ENCODE measurements at places on chromosomes 4 and X.

DNA sequence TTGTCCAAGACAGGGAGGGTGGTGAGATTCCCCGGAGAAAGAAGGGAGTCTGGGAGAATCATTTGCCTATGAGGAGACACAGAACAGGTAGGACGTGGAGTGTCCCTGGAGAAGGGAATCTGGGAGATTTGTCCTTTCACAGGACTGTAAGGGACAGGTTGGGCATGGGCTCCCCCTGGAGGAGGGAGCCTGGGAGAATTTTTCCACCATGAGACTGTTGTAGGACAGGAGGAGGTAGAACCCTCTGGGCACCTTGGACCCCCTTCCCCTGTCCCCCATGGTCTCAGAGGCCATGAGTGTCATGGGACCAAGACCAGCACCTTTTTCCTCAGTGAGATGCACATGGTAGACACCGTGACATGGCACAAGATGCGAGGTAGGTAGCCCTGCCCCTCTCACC is 2.8 kb downstream of the PORCN start:
- DNase-seq = no peak

DNA sequence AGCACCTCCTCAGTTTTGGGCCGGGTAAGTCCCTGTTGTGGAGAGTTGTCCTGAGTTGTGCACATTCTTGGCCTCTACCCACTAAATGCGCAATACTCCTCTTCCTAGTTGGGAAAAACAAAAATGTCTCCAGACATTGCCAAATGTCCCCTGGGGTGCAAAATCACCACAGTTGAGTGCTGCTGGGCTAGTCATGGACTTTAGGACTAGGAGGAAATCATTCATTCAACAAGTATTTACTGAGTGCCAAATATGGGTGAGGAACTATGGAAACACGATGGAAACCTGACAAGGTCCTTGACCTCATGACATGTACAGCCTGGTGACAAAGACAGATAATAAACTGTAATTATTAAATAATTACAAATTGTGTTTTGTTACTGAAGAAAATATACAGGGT is 71.6 kb downstream of the STX18 start:
- no peak for DNase-seq

DNA sequence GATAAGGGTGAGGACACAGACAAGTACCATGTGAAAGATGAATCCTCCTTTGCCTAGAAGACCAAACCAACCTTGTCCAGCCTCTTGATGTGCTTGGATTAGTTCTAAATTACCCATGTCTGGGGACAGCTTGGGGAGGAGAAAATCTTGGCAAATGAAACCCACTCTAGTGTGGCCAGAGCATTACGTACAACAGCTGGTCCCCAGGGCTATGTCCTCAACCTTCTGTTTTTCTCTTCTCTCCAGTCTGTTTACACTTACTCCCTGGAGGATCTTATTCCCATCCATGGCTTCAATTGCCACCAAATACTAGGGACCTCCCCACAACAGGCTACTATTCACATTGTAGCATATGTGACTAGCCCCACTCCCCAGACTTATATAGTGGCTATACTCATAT is 384.5 kb downstream of the OPHN1 start:
- DNase-seq = no peak

DNA sequence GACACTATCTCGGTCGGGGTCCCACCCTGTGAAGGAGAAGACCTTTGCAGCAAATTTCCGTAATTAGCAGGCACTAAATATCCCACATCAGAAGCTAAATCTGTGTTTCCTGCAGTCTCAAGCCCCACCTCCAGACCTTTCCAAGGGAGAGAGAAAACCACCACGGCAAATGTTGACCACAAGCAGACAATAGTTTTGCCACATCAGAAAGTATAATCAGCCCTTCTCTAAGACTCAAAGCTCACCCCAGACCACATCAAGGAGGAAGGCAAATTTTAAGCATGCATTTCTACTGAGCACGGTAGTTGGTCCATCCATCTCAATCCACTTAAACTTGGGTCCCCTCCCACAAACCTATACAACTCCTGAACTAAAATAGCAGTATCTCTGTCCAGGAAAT is 398.5 kb downstream of the GPM6A start:
- no peak for DNase-seq

DNA sequence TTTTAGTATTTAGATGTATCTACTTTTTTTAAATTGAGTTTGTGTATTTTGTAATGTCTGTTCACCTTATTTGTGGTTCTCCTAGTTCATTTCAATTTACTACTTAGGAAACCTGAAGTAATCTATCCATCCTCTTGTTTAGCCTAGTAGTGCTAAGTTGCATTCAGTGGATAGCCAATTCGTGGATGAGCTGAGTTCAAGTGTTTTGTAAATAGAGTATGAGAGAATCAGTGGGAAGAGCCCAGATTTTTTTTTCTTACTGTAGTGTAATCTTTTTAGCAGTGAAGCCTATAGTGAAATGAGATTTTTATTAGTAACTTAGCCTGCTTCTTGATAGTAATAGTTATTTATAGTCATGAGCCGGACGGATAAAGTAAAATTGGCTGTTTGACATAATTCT is 21.7 kb downstream of the STAG2 start:
- no peak for DNase-seq

GRCh38 chr4:156884183-156884582 is 87.4 kb downstream of the PDGFC start:
- DNase-seq = no peak

DNA sequence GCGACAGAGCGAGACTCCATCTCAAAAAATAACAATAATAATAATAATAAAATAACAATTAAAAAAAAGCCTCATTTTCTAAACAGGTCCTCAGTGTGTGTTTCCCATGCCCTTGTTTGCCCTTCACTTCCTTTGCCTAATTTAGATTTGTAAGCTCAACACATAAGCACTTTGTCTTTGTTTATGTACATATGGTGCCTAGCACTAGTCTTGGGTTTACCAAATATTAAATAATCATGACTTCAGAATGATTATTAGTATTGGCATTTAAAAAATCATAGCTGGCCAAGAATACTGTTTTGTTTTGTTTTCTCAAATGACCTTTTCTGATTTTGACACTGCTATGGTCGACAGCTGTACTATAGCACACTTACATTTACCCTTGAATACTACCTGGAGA is 6.4 kb upstream of the RAPGEF2 start:
- DNase-seq = no peak

DNA sequence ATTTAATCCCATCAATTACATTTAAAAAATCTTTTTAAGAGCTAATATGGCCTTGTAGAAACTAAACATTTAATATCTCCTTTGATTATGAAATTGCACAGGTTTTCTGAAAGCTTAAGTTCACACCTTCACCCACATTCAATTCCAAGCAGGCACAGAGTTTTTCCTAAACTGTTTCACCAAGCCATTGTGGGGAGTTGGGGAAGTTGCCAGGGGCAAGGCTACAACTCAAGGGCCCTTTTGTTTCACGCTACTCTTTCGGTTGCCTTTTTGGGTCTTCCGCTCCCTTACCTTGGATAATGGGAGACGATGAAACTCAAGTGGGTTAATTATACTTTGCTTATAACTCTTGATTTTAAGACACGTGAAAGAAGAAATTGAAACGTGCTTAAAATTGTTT is 33.3 kb downstream of the APBB2 start:
- DNase-seq = peak; percentile 67

- DNase-seq = no peak
Measured at GRCh38 chr4:107897823-107898222, 33.5 kb upstream of the CYP2U1 start.

DNA sequence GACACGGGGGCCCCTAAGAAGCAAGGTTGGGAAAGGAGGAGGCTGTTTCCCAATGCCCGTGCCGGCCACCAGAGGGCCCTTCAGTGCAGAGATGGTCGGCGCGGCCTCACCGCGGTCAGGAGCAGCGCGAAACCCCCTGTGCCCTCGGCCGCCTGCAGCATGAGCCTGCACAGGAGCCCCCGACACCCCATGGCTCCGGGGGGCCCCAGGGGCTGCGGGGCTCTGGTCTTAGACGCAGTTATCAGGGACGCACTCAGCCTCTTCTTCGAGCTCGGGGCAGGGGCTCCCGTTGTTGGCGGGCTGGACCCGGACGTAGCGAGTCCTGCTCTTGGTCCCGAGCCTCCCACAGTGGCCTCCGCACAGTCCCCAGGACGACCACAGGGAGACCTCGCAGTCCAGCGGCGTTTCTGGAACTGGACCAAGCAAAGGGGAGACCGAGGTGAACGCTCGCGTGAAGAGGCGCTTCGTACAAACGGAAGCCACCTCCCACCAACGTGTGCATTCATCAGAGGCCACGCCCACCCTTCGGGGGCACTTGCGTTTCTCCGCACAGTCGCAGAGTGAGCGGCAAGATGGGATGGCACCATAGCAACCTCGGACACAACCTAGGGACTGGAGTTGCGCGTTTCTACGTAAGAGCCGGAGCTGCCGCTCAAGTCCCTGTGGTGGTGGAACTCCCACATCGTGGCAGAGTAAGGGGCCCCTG is 5.0 kb downstream of the SPON2 start:
- peak; percentile 68 for DNase-seq

- DNase-seq = no peak
Measured at GRCh38 chrX:131057706-131058105, 440 bp upstream of the ARHGAP36 start.

GRCh38 chr4:92305878-92306520 is 2.2 kb downstream of the GRID2 start:
- DNase-seq = peak; percentile 4

DNA sequence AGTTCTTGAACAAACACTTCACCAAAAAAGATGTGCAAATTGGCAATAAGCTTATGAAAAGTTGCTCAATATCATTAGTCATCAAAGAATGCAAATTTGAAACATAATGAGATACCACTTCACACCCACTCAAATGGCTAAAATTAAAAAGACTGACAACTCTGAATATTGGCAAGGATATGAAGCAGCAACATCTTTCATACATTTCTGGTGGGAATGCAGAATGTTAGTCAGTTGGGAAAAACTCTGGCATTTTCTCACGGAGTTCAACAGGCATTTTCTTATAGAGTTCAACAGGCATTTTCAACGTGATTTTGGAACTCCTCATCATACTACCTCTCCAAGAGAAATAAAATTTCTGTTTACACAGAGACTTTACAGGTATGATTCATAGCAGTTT is 297.4 kb upstream of the MAGEC2 start:
- no peak for DNase-seq

DNA sequence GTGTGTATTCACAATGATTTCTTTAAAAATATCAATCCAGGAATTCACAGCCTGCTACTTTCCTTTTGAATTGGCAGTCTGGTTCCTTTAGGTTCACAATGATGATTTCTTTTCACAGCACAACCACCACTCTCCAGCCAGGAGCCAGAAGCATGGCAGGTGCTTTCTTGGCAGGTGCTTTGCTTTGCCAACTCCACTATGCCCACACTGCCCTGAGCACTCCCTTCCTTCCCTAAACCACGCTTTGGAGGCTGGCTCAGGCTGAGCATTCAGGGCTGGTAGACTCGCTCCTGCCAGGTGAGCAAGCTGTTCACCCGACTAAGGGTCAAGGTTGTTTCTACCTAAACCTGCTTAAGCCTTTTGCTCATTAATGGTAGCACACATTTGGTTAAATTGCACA is 184.5 kb downstream of the SH3KBP1 start:
- DNase-seq = peak; percentile 43

- DNase-seq = no peak
Measured at GRCh38 chr4:26842911-26843310, 17.7 kb upstream of the STIM2 start.

GRCh38 chr4:12844141-12844540 is 640.0 kb downstream of the RAB28 start:
- no peak for DNase-seq

DNA sequence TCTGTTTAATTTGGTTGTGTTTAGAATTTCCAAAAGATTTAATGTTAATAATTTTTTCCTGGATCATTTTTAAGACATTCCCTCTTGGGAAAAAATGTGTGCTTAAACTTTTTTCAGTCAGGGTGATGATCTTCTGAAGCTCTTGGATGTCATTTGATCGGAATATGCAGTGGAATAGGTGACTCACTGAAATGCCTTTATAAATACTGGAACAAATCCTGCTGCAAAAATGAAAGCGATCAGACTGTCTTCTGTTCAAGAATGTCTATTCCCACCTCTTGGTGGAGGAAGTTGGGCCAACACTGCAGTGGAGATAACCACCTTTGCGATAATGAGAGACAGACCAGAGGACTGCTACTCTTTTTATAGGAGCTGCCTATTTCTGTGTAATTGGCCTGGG is 46.7 kb downstream of the LARP1B start:
- DNase-seq = no peak

- no peak for DNase-seq
Measured at GRCh38 chrX:71919431-71919830, 8.8 kb downstream of the NHSL2 start.

- no peak for DNase-seq
Measured at GRCh38 chrX:41176263-41176662, 91.0 kb downstream of the USP9X start.

Measured in NCI-H1105 treated with DMSO at 0.1 percent for 48 hours (cell line).